Fibroblast of lung (primary cell): ENCODE measurements at places on chromosomes 7 and 10. TPM values are rescaled to one million over a fixed set of nuclear protein-coding genes. Genes with fewer than 3 reads are reported as not detected.

TAS2R41 gene
- total RNA-seq = not detected in 2 replicates

SFXN3 gene
- 39.3 and 55.0 TPM in 2 replicates for total RNA-seq

EXOSC1 gene
- 32.7 and 33.1 TPM in 2 replicates for total RNA-seq

GLI3 gene
- total RNA-seq = 6.2 and 6.4 TPM in 2 replicates

NOD1 gene
- total RNA-seq = 6.9 and 7.3 TPM in 2 replicates

FAM24B gene
- total RNA-seq = 4.4 and 6.8 TPM in 2 replicates

ZNF32 gene
- total RNA-seq = 60.1 and 61.9 TPM in 2 replicates

SAMD9L gene
- 15.7 and 23.9 TPM in 2 replicates for total RNA-seq

OGDHL gene
- total RNA-seq = under 0.01 TPM in 2 replicates

CRTAC1 gene
- total RNA-seq = not detected in 2 replicates

LOXL4 gene
- total RNA-seq = 52.6 and 73.0 TPM in 2 replicates

DNA sequence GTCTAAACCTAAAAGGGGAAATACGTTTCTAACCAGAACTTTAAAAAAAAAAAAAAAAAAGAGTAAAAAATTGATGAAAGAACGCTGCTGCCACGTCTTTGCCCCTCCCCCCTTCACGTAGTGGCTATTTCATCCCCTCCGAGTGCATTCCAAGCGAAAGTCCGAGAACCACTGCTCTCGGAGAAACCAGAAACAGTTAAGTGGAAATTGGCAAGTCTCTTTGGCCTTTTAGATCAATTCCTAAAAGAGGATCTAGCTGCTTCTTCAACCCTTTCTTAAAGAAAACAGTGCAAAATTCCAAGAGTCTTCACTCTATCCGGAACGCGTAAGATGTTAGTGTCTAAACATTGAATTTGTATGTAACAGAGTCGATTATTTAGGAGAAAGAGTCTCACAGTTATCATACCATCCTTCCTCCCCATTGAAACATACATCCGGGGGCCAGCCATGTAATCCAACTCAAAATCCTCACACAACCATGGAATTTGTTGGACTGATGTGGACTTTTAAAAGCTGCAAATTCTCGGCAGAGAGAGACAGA lies 1.1 kb downstream of the P4HA1 start:
- peak; percentile 82 for DNase-seq

- peak; percentile 12 for DNase-seq
Observed at GRCh38 chr7:73623798-73624668, at the start of gene MLXIPL. TSS of gene MLXIPL (minus strand) at chr7:73624522. CDS start at chr7:73624492, 30 bp downstream.

- DNase-seq = no peak
Observed at GRCh38 chr7:25881317-25882037, 270.5 kb upstream of the NFE2L3 start.

- DNase-seq = no peak
Observed at GRCh38 chr10:118482393-118483331, 112.8 kb downstream of the PRLHR start.

DNA sequence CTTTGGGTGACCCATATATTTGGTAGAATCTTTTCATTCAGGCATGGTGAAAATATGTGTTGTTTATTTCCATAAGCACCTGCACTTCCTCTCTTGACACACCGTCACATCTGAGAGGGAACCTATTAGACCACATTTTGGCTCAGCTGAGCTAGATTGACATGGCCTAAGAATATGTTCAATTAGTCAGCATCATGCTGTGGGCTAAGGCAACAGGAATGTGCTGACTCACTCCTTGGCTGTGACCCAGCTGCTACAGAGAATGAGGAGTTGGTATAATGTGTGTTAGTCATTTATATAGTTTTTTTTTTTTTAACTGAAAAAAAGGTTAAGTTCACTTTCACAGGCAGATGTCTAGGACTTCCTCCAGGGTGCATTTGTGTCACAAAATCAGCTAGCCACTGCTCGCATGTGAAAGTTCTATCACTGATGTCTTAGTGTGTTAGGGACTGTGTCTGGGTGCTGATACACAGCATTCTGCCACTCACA lies 180.6 kb downstream of the SEMA3E start:
- peak; percentile 99 for DNase-seq

- no peak for DNase-seq
Observed at GRCh38 chr7:42222891-42223290, 14.1 kb downstream of the GLI3 start.

- DNase-seq = no peak
Observed at GRCh38 chr7:157739650-157740049, 402.8 kb downstream of the DNAJB6 start.

DNA sequence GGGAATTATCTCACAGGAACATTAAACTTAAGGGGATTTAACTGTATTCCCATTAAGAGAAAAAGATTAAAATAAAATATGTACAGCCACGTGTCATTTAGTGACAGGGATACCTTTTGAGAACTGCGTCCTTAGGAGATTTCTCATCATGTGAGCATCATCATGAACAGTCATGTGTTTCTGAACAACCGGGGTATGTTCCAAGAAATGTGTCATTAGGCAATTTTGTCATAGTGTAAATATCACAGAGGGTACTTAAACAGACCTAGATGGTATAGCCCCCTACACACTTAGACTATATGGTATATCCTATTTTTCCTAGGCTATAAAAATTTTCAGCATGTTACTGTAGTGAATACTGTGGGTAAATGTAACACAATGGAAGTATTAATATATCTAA lies 840.3 kb downstream of the CNTNAP2 start:
- DNase-seq = no peak

DNA sequence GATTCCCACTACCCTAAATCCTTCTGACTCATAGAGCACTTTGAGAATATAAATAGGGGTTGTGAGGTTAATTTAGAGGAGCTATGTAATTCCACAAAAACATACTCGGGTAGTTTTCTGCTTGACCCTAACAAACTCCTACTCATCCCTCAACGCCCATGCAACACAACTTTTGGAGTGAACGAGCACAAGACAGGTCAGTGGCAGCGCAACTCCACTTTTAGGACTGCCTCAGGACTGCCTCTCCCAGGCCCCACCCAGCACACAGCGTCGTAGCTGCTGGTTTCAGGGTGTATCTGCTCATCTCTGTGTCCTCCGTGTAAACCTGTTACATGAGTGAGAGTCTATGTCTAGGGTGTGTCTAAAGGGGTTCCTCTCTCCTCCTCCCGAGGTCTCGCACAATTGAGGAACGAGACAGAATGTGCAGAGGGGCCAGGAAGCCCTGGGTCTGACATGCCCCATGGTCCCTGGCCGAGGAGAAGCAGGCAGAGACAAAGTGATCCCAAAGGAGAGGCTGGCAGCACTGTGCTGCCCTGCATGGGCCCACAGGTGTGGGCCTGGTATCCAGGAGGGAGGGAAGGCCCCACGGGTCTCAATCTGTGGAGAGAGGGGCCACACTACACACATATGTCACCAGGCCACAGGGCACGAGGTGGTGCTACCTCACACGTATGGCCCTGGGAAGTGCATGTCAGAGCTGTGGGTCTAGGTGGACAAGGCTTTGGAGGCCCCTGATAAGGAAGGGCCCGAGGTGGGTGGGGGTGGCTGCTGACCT lies 45.5 kb downstream of the CAMK2B start:
- no peak for DNase-seq

DNA sequence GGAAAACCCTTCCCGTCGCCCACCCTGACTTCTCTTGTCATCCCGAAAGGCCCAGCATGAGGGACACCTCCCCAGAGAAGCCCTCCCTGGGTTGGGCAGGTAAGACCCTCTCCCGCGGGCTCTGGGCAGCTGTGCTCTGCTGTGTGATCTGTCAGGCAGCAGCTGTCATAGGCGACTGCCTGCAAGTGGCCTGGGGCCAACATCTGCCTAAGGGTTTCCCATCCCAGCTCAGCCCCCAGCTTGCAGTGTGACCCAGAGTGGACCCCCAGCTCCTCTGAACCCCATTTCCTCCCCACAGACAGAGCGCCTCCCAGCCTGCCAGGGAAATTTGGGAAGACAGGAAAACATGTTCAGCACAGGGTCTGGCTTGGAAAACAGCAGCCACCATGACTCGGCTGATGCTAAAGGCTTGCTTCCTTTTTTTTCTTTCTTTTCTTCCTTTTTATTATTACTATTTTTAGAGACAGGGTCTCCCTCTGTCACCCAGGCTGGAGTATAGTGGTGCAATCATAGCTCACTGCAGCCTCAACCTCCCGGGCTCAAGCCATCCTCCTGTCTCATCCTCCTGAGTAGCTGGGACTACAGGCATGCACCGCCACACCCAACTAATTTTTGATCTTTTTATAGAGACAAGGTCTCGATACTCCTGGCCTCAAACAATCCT lies 18.3 kb upstream of the TNRC18 start:
- no peak for DNase-seq

GRCh38 chr10:29881336-29881771 lies 178.0 kb downstream of the JCAD start:
- no peak for DNase-seq

DNA sequence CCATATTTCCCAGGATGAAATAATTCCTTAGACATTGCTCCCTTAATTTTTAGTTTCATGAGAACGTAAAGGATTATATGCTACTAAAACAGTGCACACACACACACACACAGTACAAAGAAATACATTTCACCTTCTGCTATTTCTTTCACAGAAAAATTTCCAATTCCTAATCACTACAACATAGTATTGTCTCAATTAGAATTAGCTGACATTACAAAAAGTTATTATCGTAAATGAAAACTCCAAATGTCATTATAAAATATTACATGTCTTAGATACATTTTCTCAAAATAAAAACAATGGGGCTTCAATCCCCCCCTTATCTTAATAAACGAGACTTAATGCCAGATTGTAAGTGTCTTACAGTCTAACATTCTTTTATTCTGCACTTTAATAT lies 12.3 kb upstream of the RUFY2 start:
- no peak for DNase-seq
